Ovary (tissue), 10 donors: ENCODE measurements at places on chromosomes 2 and 18.

GRCh38 chr2:203510256-203510940 lies 24.7 kb downstream of the RAPH1 start:
- DNase-seq = no peak

- DNase-seq = no peak
Observed at GRCh38 chr2:28487258-28487657, 8.6 kb upstream of the PLB1 start.

DNA sequence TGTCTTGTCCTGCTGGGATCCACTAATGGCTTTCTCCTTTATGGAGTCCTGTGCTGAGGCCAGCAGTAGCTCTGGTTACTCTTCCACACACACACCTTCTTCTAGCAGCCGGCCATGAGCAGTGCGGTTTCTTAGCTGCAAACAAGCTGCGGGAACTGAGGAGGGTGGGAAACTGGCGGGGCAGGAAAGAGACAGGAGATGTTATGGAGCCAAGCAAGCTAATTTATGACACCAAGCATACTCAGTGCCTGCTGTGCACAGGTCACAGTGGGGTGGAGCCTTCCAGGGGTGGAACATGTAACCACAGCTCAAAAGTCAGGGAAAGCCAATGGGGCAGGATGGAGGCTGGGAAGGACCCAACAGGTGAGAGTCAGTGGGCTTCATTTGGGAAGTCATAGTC lies 180.8 kb downstream of the FAM210A start:
- DNase-seq = no peak

- DNase-seq = no peak
Observed at GRCh38 chr18:11147962-11148679, 1.2 kb downstream of the PIEZO2 start.

DNA sequence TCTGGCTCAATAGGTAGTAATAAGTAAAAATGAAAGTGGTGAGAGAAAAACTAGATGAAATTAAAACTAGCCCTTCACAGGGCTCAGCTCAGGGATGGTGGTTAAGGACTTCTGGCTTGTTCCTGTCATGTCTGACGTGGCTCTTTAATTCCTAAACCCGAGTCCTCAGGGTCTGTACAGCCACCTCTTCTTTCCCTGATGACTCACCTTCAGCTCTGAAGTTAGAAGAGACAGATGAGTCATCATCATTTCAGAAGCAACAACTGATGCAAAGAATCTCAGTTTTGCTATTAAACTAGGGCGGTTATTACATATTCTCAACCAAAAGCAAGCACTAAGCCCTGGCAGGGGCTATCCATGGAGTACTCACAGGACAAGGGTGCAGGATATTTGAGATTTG lies 24.0 kb upstream of the ITGB6 start:
- no peak for DNase-seq

- no peak for DNase-seq
Observed at GRCh38 chr18:30376515-30376914, 666.0 kb downstream of the DSC3 start.

DNA sequence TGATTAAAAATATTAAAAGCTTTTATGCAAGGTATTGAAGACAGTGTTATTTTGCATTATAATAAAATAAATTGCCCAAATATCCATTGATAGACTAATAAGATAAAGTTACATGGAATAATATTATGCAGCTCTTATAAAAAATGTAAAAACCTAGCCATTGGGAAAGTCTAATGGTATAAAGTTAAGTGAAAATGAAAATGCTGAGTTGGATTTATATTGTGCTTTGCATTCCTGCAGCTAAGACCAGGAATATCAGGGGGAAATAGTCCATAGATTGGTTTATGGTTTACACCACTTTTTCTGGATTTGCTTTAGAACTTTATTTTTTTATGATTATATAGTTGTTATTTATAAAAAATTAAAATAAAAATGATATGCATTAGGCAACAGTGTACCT lies 46.1 kb upstream of the LYPD6B start:
- no peak for DNase-seq

GRCh38 chr2:239092571-239093294 lies 244.8 kb downstream of the TWIST2 start:
- DNase-seq = no peak

DNA sequence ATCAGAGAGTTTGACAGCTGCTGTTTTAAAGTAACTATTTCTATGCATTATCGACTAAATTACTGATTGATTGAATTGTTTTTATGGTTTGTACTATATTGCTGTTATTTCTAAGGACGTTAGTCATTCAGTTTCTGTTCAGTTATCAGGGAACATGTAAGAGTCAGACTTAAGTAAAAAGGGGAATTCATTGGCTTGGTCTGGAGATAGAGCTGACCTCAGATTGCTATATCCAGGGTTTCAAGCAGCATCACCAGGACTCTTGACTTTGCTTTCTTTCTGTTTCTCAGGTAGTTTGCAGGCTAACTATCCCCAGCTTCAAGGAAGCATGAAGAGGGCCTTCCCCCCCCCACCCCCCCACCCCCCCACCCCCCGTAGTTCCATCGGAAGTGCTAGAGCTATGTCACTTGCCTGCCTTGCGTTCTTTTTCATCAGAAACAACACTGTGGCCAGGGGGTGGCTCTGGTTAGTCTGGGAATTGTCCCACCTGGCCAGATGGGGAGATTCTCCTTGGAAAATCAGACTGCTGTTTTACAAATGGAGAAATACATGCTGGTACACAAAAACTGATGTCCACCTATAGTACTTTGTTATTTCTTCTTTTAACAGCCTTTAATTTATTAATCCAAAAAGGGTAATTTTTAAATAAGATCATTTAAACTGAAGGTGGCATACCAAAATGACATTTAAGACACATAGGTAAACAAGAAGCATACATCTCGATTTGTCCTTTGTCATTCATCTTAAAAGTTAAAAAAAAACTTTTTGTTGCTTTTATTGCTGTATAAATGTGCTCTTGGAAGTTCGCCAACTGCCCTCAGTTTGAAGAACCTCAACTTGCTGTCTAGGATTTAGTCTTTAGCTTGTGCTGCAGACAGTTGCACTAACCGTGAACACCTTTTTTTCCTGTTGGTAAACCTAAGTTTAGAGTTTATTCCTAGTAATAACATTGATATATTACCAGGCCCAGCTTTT lies 9.4 kb downstream of the SMAD4 start:
- DNase-seq = no peak

DNA sequence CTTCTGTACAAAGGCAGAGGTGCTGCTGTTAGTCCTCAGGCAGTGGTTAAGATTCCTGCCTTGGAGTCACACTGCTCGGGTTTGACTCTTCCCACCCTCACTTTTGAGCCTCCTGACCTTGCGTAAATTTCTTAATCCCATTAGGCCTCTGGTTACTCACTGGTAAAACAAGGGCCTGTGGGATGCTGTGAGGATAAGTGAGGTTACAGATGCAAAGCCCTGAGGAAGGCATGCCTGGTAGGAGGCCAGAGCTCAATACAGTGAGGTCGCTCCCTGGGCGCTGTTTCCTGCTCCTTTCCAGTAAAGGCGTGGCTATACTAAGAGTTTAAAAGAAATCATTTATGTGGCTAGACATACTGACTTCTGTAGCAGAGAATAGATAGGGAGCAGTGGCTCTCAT lies 127.5 kb upstream of the TMEM200C start:
- no peak for DNase-seq

DNA sequence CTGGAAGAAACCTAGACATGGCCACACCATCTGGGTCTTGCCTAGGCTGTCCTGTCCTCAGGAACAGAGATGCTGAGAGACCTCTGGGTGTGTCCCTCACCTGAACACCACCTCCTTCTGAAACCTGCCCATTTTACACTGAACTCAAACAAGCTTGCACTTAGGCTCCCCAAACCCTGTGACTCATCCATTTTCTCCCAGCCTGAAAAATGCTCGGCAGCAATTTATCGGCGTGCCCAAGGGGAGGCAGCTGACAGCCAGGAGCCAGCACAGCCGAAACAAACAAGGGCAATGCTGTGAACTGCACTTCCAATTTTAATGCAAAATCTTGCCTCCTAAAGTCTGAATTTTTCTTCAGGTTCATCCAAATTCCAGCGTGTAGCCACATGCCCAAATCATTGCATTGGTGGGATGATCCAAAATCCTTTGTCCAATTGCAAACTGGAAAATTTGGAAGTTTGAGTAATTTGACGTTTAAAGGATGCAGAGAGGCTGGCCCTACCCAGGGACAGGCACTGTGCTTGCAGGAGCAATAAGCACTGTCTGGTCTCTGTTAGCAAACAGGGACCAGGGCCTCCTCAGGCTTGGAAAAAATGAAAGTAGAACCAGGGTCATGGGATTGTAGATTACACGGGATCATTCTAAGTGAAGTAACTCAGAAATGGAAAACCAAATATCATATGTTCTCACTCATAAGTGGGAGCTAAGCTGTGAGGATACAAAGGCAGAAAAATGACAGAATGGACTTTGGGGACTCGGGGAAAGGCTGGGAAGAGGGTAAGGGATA lies 67.7 kb downstream of the GALNT14 start:
- DNase-seq = no peak

DNA sequence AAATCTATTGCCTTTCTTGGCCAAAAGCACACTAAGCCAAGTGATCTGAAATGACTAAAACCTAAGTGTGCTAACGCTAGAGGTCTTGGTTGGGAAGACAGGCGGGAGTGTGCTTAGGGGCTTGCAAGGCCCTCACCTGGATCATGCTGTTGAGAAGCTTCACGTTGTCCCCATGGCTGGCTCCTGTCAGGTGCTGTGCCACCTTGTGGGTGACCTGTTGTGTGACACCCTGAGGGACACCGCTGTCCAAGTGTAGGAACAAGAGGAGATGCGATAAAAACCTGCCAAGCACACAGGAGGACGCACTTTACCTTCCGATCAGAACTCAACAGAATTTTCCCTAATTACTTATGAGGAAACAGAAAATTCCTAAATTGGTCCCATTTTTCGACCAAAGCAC lies 50.8 kb downstream of the EPG5 start:
- no peak for DNase-seq

DNA sequence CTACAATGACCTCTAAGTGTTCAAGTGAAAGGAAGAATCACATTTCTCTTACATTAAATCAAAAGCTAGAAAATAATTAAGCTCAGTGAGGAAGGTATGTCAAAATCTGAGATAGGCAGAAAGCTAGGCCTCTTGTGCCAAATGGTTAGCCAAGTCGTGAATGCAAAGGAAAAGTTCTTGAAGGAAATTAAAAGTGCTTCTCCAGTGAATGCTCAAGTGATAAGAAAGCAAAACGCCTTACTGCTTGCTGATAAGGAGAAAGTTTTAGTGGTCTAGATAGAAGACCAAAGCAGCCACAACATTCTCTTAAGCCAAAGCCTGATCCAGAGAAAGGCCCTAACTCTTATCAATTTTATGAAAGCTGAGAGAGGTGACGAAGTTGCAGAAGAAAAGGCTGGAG lies 932.3 kb upstream of the ACVR2A start:
- no peak for DNase-seq

- no peak for DNase-seq
Observed at GRCh38 chr18:63120620-63121019, 198.9 kb downstream of the BCL2 start.

- DNase-seq = no peak
Observed at GRCh38 chr18:51941999-51942398, 398.0 kb upstream of the DCC start.

GRCh38 chr2:85414761-85415553 lies 3.6 kb upstream of the SH2D6 start:
- DNase-seq = no peak

DNA sequence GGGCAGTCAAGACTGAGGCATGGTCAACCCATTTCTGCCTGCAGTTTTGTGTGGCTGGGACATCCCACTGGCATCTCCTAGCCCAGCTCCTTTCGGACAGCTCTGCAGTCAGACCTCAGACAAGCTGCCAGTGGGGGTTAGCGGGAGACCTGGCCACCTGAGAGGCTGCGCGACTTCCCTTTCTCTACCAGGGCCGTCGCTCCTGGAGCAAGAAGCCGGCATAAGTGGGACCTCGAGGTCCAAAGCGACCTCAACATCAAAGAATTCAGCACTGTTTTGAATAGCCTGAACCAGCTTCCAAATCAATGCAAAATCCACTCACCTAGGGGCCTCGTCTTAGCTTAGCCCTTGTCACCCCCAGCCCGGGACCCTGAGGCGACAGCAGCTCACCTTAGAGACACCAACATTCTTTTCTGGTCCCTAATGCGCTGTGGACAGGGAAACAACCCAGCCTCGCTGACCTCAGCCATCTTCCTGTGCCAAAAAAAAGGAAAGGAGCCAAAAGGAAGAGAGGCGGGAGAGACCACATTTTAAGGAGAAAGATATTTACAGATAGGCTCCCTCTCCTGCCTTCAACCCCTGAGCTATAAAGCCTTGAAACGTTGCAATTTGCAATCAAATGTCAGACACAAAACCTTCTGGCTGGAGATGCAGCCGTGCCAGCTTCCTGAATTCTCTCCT lies 81.2 kb downstream of the GFPT1 start:
- peak; percentile 32 for DNase-seq

GRCh38 chr2:213766062-213766461 lies 481.8 kb downstream of the SPAG16 start:
- DNase-seq = no peak
